NCI-H1694 treated with DMSO at 0.1 percent for 48 hours (cell line): ENCODE measurements at places on chromosomes 13 and 19.
A peak's percentile ranks its signal among the peaks of the same experiment; 100 is the strongest.

DNA sequence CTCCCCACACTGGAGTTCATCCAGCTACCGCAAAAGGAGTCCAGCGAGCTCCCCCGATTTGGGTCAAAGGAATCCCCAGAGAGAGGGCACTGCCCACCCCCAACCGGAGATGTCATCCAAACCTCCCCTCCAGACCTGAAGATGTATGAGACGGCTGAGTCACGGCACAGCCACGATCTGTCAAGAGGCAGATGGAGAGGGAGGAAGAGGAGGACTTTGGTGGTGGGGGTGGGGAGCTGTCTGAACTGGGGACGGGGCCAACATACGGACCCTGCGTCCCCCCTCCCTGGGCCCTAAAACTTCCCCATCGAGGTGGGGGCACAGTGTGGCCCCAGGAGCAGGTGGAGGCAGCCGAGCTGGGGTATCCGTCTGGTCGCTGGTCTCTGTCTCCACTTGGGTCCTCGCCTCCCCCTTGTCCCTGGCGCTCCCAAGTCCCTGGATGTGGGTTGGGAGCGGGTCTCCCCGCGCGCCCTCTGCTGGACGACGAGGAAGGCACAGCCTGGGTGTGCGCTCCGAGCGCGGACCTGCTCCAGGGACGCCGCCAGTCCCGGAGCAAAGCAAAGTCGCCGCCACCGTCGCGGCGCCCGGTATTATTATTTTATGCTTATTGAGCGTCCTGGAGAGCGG, 3.8 kb downstream of the PDE4A start:
- DNase-seq = peak; percentile 21

- DNase-seq = no peak
These were observed 16.8 kb upstream of the SEMA6B start for GRCh38 chr19:4576016-4576933.

DNA sequence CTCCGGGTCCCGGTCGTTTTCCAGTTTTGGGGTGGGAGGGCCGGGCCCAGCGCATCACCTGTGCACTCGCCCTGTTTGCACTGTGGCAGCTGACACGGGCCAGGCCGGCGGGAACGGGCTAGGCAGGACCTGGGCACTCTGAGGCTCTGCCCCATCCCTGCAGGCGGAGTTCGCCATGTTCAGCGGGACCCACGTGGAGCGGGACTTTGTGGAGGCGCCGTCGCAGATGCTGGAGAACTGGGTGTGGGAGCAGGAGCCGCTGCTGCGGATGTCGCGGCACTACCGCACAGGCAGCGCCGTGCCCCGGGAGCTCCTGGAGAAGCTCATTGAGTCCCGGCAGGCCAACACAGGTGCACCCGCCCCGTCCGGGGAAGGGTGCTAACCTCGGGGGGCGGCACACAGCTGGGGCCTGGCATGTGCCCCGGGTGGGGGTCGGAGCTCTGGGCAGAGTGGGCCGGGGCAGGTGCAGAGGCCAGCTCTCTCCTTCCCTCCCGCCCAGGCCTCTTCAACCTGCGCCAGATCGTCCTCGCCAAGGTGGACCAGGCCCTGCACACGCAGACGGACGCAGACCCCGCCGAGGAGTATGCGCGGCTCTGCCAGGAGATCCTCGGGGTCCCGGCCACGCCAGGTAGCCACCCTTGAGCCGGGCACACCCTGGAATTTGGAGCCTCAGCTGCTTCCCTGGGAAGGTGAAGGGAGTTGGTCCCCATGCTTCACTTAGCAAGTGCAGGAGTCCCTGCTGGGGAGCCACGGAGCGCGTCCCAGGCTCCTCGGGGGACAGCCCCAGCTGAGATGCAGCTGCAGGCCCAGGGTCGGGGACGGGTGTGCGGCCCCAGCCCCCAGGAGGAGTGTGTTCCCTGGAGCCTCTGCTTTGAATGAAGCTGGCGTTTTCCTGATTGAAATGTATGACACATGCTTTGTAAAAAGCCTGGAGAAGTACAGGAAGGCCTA, 9.3 kb upstream of the ZNF554 start:
- DNase-seq = no peak

DNA sequence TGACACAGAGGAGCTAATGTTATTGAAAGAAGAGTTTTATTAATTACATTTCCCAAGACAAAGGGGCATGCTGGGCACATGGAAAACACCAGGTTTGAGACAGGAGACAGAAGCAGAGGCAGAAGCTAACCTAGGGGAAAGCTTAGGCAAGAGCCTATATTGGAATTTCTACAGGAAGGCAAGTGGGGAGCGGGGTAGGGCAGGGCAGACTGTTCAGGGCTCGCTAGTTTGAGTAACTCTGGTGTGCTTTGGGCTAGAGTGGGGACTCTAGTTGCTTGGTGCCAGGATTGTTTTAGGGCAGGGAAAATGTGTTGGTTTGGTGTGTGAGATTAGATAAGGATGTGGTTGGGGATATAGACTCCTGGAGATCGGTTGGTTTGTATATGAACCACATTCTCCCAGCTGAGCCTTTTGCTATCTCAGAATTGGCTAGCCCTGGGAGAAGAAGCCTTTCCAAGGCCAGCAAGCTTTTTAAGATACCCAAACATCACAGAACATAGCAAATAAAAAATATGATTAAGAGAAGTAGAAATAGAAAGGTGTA, 8.4 kb upstream of the UFM1 start:
- no peak for DNase-seq

GRCh38 chr19:13843104-13843921, 33.6 kb upstream of the NANOS3 start:
- no peak for DNase-seq

DNA sequence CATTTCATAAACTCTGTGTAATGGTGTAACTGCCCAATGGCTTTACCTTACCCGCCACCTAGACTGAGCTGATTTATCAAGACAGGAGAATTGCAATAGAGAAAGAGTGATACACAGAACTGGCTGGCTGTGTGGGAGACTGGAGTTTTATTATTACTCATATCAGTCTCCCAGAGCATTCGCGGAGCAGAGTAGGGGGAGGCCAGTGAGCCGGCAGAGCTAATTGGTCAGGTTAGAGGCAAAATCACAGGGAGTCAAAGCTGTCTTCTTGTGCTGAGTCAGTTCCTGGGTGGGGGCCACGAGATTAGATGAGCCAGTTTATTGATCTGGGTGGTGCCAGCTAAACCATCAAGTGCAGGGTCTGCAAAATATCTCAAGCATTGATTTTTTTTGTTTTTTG, 23.4 kb upstream of the SLITRK1 start:
- no peak for DNase-seq

- no peak for DNase-seq
These were observed 6.8 kb downstream of the TRAPPC6A start for GRCh38 chr19:45171211-45171623.

DNA sequence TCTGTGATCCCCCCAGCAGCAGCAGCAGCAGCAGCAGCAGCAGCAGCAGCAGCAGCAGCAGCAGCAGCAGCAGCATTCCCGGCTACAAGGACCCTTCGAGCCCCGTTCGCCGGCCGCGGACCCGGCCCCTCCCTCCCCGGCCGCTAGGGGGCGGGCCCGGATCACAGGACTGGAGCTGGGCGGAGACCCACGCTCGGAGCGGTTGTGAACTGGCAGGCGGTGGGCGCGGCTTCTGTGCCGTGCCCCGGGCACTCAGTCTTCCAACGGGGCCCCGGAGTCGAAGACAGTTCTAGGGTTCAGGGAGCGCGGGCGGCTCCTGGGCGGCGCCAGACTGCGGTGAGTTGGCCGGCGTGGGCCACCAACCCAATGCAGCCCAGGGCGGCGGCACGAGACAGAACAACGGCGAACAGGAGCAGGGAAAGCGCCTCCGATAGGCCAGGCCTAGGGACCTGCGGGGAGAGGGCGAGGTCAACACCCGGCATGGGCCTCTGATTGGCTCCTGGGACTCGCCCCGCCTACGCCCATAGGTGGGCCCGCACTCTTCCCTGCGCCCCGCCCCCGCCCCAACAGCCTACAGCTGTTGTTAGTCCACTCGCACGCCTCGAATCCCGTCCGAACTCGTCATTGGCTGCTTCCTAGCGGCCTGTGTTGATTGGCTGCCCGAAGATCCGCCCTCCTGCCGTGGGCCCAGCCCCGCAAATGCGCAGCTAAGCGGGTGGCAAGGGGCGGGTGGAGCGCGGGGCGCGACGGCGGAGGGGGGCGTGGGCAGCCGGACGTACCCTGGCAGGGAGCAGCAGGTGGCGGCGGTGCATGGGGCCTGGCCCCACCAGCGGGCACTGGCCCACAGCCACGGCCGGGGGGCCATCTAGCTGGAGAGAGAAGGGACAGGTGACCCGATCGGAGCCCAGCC, 1.4 kb upstream of the SIX5 start:
- DNase-seq = peak; percentile 96

DNA sequence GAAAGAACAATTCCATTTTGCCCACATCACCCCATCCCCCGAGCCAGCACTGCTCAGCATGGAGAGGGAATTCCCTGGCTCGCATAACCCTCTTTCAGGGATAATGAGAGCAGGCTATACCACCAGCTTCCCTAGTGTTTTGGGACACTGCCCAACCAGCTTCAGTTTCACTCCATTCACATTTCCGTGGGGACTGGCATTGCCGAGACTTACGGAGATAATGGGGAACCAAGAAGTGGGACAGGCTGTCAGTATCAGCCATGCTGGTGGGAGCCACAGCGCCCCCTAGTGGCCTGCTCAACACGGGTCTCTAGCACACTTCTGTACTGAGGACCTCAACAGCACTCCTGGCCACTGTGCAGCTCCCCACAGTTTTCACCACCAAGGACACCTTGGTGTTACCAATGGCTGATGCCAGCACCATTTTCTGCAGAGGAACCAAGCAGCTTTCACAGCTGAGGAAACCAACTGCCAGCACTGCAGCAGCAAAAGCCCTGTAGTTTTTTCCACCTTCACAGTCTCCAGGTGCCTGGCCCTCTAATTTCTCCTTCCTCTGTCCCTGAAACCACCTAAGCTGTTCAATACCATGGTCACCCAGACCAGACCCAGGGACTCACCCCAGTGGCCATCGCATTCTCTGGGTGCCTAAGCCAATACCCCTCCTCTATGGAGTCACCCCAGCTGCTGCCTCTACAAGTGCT, 23.7 kb downstream of the SLC6A16 start:
- peak; percentile 81 for DNase-seq

DNA sequence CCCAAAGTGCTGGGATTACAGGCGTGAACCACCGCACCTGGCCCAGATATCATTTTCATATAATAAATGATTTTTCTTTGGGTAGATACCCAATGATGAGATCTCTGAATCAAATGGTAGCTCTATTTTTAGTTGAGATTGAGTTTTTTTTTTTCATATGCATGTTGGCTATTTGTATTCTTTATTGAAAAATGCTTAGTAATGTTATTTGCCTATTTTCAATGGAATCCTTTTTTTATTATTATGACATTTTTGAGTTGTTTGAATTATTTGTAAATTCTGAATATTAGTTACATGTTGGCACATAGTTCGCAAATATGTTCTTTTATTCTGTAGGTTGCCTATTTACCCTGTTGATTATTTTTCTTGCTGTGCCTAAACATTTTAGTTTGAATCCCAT, 55.8 kb downstream of the ZNF254 start:
- no peak for DNase-seq

- DNase-seq = no peak
These were observed 77.2 kb upstream of the PABPC3 start for GRCh38 chr13:25018729-25019115.

- DNase-seq = no peak
These were observed 13.6 kb downstream of the COMP start for GRCh38 chr19:18777301-18778075.

DNA sequence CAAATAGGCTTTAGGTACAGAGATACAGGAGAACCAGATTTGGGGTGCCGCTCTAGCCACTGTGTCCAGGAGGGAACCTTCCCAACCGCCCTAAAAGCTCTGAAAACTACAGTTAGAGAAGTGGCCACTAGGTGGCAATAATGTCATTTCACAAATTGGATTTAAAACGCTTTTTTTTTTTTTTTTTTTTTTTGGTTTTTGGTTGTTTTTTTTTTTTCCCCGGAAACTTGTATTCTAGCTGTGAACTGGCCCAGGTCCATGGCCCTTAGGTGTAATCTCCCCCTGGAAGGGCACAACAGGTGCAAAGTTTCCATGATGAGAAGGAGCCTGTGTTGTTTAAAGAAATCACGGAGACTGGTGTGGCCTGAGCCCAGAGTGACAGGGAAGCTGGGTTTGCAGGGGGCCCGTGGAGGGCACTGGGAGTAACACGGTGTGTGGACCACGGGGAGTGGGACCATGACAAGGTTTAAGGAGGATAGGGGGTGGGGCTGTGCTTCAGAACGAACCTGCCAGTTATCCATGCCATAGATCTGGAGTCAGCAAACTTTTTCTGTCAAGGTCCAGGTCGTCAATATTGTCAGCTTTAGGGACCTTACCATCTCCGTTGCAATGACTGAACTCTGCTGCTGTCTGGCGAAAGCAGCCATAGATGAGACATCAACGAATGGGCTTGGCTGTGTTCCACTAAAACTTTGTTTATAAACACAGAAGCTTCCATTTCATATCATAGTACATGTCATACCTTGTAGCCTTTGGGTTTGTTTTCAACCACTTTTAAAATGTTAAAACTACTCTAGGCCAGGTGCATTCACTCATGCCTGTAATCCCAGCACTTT, 10.1 kb downstream of the OR1I1 start:
- peak; percentile 56 for DNase-seq

- DNase-seq = no peak
These were observed 30.4 kb downstream of the NAXD start for GRCh38 chr13:110645750-110646149.

DNA sequence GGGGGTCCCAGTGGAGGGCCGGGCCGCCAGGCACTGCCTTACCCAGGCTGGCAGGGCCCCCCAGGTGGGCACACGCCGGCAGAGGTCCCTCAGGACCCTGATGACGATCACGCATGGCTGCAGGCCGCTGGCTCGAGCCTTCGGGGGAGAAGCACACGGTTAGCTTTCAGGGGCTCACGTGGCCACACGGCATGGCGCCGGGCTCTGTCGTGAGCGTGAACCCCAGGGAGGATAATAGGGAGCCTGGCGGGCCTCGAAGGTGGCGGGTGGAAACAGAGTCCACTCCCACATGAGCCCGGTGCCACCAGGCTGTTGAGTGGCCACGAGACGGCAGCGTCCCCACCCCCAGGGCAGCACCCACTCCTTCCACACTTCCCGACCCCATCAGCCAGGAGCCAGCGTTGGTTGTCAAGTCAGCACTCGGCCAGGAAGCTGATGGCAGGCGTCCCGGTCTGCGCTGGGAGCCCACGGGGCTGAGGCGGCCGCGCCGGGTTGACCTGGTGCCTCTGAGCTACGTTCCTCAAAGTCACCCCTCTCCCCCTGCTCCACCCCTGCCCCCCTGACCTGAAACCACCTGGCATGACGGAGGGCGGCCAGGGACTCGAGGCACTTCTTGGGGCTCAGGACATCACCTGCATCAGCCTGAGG, 24.7 kb upstream of the MATK start:
- DNase-seq = no peak

DNA sequence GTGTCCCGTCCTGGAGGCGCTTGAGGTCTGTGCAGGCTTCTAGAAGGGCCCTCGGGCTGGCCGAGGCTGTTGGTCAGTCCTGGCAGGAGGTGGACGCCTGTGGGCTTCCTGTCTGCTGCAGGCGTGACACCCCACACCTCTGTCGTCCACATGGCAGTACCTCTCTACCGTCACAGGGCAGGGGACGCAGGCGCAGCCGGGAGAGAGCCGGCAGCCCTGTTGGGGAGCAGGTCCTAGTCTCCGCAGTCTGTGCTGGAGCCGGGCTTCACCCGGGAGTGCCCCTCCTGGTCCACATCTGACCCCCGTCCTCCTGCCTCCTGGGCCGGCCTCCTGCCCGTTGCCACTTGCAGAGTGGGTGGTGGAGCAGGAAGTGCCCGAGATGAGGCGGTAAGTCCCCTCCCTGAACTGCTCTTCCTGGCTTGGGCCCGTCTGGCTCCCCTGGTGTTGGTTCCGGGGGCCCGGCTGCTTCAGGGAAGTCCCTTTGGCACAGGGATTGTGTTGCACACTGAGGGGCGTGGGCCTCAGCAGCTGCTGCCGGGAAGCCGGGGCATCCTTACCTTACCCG, 106.0 kb downstream of the KDM4B start:
- no peak for DNase-seq

- no peak for DNase-seq
These were observed 18.9 kb downstream of the ESD start for GRCh38 chr13:46778095-46778494.
